A673 (cell line): ENCODE measurements at places on chromosomes 12 and 14.

DNA sequence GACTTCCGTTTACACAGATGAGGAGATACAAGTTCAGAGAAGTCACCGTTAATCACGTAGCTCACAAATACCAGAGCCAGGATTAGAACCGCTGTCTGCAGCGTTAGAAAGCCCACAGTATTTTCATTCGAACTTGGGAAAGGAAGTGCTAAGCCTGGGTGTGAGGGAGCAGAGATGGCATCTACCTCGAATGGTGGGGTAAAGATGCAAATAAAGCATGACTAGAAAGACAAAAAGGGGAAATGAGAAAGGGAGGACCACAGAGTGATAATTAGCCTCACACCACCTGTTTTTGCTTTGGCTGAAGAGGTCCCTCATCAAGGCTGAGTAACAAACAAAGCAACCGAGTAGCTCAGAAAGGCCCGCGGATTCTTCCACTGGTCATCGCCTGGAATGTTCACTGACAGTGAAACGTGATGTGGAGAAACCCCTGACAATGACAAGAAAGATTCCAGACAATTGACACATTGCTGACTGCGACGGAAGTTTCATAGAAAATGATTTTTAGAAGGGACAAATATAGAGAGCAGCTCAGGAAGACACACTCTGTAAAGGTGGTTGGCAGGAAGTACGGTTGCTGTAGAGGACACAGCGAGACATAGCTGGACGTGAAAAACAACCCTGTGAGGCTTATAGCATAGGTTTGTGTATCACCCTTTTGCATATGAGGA is 31.5 kb upstream of the BHLHE41 start:
- no peaks in the 10 kb centered on the region for H3K4me1 ChIP-seq
- no peaks in the 10 kb centered on the region for H3K27me3 ChIP-seq
- no peak overlapping the region for H3K4me3 ChIP-seq
- no peak overlapping the region for H3K27ac ChIP-seq

GRCh38 chr14:101889898-101890297 is 74.5 kb upstream of the DYNC1H1 start:
- no peak overlapping the region for H3K4me3 ChIP-seq
- no peaks in the 10 kb centered on the region for H3K4me1 ChIP-seq
- H3K27ac ChIP-seq = no peak overlapping the region
- H3K27me3 ChIP-seq = no peaks in the 10 kb centered on the region

DNA sequence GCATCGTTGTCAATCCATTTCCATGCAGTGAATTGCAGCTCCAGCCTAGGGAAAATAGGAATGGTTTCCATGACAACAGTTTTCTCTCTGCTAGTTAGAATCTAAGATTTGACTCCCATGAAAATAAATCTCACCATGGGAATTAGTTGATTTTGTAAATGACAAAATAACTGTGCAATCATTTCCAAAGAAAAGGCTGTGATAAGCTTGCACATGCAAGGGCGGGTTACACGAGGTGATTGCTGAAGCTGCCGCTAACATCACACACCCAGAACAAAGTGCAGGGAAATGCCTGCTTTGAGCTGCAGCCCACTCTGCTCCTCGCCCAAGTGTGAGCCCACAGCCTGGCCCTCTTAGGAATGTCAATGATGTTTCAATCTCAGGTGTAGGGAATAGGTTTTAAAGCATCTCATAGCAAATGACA is 53.8 kb downstream of the TRIM9 start:
- no peaks in the 10 kb centered on the region for H3K27me3 ChIP-seq
- H3K4me3 ChIP-seq = no peak overlapping the region
- no peaks in the 10 kb centered on the region for H3K36me3 ChIP-seq
- DNase-seq = no peak
- H3K4me1 ChIP-seq = no peaks in the 10 kb centered on the region

DNA sequence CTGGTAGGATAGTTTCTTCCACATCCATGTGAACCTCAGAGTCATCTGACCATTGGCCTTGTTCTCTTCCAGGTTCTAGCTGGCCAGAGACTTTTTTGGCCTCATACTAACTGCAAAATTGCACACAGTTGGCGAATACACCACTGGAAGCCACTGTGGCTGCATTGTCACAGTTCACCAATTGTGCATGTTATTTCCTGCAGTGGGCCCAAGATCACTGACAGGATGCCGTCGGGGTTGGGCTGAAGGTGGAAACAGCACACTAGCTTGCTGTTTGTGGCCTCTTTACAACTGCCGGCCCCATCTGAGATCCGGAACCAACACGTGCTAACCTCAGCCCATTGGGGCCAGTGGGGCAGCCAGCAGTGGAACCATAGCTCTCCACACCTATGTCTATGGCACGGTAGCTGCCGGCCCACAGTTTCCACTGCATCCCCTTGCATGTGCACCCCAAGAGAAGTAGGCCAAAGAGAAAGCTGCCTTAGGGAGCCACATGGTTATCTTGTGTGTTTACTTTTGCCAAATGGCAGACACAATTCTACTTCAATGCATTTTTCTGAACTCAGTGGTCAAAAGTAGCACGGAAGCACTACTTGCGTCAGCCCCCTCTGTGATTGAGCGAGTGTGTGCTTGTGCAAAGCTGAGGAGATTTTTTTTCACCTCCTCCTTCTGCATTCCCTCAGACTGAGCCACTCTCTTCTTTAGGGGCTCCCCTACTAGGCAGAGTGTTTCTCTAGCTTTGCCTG is 464.0 kb downstream of the RAD51B start:
- H3K36me3 ChIP-seq = no peaks in the 10 kb centered on the region
- no peaks in the 10 kb centered on the region for H3K4me1 ChIP-seq
- no peak for DNase-seq
- no peaks in the 10 kb centered on the region for H3K27me3 ChIP-seq

- peaks cover 17% of the 10 kb centered on the region for H3K4me1 ChIP-seq
- H3K36me3 ChIP-seq = peaks cover 54% of the 10 kb centered on the region
- no peak overlapping the region for H3K4me3 ChIP-seq
- H3K27me3 ChIP-seq = no peaks in the 10 kb centered on the region
- H3K27ac ChIP-seq = no peak overlapping the region
Observed at GRCh38 chr12:12818701-12819100, 5.6 kb downstream of the DDX47 start.

- no peaks in the 10 kb centered on the region for H3K27me3 ChIP-seq
- no peak overlapping the region for H3K4me3 ChIP-seq
- no peak for DNase-seq
- no peak overlapping the region for H3K27ac ChIP-seq
Observed at GRCh38 chr12:65497660-65498059, 219.2 kb downstream of the MSRB3 start.

- H3K4me3 ChIP-seq = no peak overlapping the region
- no peaks in the 10 kb centered on the region for H3K36me3 ChIP-seq
- no peaks in the 10 kb centered on the region for H3K4me1 ChIP-seq
- no peak for DNase-seq
- H3K27ac ChIP-seq = no peak overlapping the region
Observed at GRCh38 chr12:91272461-91273063, 89.9 kb upstream of the DCN start.

DNA sequence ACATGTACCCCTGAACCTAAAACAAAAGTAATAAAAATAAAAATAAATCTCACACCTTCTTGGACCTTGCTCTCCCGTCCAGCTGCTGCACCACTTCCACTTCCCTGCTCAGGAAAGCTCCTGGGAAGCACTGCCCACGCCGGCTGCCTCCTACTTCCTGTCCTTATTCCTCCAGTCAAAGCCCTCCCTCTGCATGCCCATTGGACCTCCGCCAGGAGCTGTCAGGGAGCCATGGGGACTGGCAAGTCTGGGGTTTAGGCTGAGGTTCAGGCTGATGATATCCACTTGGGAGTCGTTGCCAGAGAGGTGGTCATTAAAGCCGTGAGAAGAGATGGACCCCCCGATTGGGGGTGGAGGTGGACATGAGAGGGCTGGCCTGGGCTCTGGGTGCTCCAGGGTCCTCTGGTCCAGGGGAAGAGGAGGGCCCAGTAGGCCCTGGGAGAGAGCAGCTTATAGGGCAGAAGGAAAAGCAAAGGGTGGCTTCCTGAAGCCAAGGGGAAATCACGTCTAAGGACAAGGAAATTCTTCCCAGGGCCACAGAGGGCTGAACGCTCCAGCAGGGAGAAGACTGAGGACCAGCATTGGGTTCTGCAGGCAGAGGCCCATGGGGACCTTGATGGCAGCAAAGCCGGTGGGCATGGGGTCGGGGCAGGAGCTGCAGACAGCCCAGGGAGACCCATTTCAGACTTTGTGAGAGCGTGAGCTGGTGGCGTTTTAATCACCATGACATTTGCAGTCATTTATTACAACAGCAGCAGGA is 78.7 kb downstream of the FZD10 start:
- peaks cover 9% of the 10 kb centered on the region for H3K27me3 ChIP-seq
- H3K36me3 ChIP-seq = no peaks in the 10 kb centered on the region
- no peaks in the 10 kb centered on the region for H3K4me1 ChIP-seq
- H3K27ac ChIP-seq = no peak overlapping the region
- H3K4me3 ChIP-seq = no peak overlapping the region
